ENCODE measurements at places on chromosomes 6 and 20.
A peak's percentile ranks its signal among the peaks of the same experiment; 100 is the strongest.

DNA sequence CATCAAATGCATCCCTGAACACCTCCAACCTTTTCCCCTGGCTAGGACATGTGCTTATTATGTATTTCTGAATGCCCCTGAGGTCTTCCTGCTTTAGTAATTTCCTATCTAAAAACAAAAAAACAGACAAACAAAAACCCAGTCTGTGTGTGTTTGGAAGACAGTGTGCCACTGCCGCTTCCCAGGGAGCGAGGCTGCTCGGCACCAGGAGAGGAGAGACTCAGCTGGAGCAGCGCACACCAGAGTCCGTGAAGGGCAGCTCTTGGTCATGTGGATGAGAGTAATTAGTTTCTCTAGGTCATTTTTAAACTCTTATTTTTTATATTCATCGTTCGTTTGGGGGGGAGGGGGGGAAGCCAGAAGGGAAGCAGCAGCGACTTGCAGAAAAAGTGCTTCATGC is 10.0 kb upstream of the ANKRD60 start:
- DNase-seq = no peak

DNA sequence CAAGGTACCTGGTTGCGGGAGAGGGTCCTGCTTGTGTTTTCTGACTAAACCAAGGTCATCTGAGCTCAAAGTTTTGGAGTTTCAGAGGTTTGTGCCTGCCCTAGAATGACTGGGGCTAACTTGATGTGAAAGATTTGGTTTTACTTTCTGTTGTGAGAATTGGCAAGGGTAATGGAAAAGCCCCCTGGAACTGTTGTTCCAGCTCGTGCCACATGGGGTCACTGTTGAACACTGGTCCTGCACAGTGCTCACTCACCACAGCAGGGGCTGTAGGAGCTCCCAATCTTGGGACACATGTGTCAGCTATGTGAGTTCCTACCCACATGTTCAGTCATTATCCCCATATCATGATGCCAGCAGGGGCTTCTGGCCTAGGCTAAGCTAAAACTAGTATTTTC is 6.5 kb downstream of the TGM6 start:
- no peak for DNase-seq

DNA sequence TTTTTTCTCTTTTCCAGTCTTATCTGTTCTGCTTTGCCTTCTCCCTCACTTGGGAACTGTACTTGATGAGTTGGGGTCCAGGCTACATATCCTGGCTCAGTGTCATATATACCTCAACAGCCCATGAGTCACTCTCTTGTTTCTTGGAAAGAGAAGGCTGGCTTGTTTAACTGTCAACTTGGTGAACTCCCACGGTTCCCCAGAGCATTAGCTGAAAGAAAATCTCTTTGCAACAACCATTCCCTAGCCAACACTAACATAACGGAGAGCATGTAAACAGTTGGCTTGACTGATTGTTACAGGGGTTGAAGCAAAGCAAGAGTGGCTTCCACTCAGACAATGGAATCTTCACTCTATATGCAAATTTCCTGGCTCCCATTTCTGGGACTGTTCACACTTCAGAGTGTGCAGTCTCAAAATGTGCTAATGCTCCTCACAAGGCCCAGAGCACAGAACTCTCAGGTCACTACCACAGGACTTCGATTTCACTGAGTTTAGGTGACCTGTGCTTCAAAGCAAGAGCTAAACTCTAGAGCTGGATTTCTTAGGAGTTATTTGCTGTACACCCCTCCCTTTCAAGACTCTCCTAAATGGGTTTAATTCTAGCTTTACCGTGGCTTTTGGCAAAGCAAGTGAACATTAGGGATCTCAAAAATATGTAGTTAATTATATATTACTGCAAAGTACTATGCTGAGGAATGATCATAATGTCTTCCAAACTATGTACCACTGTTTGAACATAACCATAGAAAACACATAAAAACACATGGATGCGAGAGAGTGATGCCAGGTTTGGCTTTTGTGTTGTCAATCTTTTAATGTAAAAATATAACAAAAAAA is 609.8 kb downstream of the RFPL4B start:
- no peak for DNase-seq

GRCh38 chr6:136095986-136096385 is 154.1 kb downstream of the MTFR2 start:
- DNase-seq = no peak

- no peak for DNase-seq
Measured at GRCh38 chr20:62978561-62978943, 26.0 kb downstream of the SLC17A9 start.

- peak; percentile 79 for DNase-seq
Measured at GRCh38 chr6:26205161-26205624, 118.0 kb downstream of the HFE start.

- no peak for DNase-seq
Measured at GRCh38 chr6:168169624-168170023, 90.6 kb upstream of the FRMD1 start.

DNA sequence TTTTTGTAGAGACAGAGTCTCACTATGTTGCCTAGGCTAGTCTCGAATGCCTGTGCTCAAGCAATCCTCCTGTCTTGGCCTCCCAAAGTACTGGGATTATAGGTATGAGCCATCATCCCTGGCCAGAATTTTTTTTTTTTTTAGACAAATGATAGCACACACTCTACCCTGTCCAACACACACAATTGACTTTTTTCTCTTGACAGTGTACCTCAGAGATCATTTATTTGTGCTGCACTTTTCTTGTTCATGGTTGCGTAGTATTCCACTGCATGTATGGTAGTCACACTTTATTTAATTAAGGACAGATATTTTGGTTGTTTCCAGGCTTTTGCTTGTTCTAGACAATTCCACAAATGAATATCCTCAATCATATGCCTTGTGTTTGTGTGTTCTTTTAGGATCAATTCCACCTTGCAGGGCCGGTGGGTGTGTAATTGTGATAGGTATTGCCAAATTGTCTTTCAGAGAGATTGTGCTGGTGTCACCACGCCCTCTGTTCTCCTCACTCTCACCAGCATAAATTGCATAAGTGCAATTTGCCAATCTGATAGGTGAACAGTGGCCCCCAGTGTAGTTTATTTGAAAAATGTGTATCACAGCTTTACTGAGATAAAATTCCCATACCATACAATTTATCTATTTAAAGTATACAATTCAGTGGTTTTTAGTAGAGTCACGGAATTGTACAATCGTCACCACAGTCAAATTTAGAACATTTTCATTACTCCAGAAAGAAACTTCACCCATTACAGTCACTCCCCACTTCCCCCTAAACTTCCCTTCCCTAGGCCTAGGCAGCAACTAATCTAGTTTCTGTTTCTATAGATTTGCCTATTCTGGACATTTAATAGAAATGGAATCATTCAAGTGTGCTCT is 20.1 kb downstream of the SRC start:
- no peak for DNase-seq

GRCh38 chr6:87393026-87393622 is 14.6 kb upstream of the CFAP206 start:
- peak; percentile 17 for DNase-seq

- no peak for DNase-seq
Measured at GRCh38 chr6:157751547-157752200, 71.4 kb upstream of the SNX9 start.

DNA sequence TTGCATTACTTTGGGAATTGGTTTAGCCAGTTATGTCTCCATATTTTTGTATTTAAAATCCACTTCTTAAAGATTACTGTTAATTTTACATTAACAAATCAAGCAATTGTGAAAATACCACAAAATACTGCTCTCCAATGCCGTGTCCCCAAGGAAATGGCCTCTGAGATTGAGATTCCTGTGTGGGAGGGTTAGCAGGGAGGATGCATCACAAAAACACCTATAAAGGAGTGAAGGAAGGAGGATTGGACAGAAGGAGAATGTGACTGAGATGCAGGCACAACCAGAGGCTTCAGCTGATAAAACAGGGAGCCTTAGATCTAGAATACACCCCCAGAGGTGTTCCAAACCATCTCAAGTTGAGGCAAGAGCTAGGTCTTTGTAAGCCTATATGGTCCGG is 34.2 kb upstream of the NKAIN2 start:
- DNase-seq = no peak

GRCh38 chr20:37523911-37524700 is 3.1 kb downstream of the NNAT start:
- DNase-seq = no peak

- DNase-seq = no peak
Measured at GRCh38 chr6:165704045-165704748, 41.2 kb upstream of the PDE10A start.

GRCh38 chr20:571754-572441 is 28.3 kb upstream of the CSNK2A1 start:
- no peak for DNase-seq

- DNase-seq = no peak
Measured at GRCh38 chr20:37423545-37423944, 77.6 kb downstream of the SRC start.

DNA sequence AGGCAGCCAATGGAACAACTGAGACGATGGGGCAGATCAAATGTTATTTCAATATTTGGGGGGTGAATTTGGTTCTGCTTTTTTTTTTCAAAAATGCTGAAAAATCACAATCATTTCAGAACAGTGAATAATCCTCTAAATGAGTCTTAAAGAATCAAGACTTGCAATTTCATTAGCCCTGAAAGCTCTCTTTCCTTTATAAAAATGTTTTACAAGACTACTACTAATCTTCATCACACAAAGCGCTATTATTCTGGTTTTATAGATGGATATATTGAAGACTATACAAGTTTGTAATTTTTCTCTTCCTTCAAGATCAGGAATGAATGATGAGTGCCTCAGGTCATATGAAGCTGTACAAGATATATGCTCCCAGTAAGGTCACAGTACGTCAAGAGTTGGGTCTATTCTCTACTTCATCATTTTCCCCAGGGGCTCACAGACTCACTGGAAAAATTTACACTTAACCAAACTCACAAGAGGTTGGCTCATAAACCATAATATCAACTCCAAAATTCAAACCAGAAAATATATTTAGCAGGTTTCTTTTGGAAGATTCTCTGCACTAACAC is 19.5 kb downstream of the RNF24 start:
- DNase-seq = no peak

DNA sequence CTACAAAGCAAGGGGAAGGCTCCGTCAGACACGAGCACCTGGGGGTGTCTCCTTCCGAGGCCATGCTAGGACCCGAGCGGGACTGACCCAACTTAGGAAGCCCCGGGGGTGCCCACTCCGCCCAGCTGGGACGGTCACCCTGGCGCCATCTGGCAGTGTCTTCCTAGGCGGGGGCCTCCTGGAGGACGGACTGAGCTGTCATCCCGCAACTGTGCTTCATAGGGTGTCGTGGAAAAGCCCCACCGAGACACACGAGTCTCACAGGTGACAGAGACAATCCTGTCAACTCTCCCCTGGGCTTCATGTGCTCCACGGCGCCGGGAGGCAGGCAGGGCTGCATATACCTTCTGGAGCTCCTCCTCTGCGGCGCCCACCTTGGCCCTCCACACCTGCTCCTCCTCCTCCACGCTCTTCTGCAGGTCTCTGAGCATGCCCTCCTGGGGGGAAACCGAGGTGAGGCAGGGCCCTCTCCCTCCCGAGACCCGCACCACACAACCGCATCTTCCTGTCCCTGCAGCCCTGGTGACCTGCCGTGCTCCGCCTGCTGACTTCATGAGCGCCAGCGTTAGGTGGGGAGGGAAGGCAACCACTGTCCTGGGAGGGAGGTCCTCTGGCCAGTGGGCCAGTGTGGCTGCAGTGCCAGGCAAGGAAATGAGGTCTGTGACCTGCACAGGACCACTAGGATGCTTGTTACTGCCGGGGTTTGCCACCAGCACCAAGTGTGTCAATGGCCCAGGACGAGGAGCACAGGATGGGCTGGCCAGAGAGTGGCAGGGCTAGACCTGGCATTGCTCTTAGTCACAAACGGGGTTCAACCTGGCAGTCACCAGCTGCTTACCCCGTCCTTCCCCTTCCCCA is 50.7 kb downstream of the DSTN start:
- DNase-seq = no peak

- DNase-seq = no peak
Measured at GRCh38 chr6:42783876-42784642, 2.2 kb downstream of the BICRAL start.

- DNase-seq = no peak
Measured at GRCh38 chr6:31727034-31727716, 1.9 kb downstream of the DDAH2 start.

DNA sequence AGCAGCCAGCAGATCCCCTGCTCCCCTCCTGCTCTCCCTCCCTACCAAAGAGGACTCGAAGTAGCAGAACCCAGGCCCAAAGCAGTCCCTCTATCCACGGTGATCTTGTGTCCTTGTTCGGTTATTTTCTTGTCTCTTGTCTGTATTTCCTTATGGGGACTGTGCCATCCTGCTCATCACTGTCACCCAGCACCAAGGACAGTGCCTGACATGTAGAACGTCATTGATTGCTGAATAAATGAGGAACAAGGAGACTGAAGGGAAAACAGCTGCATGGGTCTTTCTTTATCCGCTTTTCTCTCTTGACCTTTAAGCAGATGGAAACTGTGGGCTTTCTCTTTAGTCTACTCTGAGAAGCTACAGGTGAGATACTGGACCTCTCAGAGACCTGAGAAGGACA is 29.4 kb upstream of the ZNF831 start:
- DNase-seq = no peak

GRCh38 chr20:18831830-18832499 is 18.4 kb downstream of the SCP2D1 start:
- no peak for DNase-seq

- DNase-seq = no peak
Measured at GRCh38 chr6:120671519-120671918, 662.8 kb downstream of the TBC1D32 start.

GRCh38 chr20:18034039-18034438 is 23.7 kb downstream of the OVOL2 start:
- no peak for DNase-seq

- DNase-seq = no peak
Measured at GRCh38 chr6:84766799-84767525, 2.6 kb upstream of the TBX18 start.

GRCh38 chr6:139521338-139521737 is 146.9 kb upstream of the CITED2 start:
- no peak for DNase-seq

- DNase-seq = no peak
Measured at GRCh38 chr6:30557683-30557981, 537 bp downstream of the PRR3 start.

GRCh38 chr20:24669701-24670100 is 200.3 kb downstream of the SYNDIG1 start:
- DNase-seq = no peak

DNA sequence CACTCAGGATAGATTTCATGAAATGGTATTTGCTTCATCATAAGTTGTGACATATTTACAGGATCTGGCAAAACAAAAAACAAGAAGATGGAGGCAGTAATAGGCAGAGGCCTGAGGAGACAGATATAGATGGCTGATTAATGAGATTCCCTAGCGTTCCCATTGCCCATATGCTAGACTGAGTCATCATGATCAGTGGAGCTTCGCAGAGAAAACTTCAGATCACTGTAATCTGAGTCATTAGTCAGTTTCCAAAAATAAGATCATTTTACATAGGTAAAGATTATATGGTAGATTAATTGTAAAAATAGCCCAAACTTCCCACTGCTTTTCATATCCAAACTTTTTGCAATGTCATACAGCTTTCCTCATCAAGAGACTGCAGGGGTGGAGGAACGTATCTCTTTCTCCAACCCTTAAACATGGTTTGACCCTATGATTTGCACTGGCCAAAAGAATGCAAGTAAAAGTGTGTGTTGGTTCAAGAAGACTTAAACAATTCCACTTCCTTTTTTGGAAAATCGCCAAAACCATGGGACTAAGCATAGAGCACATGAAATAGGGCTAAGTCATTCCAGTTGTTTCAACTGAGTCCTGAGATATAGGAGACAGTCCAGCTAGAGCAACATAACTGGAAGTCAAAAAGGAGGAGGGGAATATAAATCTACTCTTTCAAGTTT is 626.0 kb downstream of the RNF144B start:
- DNase-seq = no peak

Measured in activated gamma-delta T cell treated with Interleukin-2 at 50 U/mL for 16 hours (primary cell).